Breast epithelium (tissue), 4 donors: ENCODE measurements at places on chromosomes 1 and 21. TPM values are rescaled to one million over a fixed set of nuclear protein-coding genes. Genes with fewer than 3 reads are reported as not detected.
A peak's percentile ranks its signal among the peaks of the same experiment; 100 is the strongest.

DNA sequence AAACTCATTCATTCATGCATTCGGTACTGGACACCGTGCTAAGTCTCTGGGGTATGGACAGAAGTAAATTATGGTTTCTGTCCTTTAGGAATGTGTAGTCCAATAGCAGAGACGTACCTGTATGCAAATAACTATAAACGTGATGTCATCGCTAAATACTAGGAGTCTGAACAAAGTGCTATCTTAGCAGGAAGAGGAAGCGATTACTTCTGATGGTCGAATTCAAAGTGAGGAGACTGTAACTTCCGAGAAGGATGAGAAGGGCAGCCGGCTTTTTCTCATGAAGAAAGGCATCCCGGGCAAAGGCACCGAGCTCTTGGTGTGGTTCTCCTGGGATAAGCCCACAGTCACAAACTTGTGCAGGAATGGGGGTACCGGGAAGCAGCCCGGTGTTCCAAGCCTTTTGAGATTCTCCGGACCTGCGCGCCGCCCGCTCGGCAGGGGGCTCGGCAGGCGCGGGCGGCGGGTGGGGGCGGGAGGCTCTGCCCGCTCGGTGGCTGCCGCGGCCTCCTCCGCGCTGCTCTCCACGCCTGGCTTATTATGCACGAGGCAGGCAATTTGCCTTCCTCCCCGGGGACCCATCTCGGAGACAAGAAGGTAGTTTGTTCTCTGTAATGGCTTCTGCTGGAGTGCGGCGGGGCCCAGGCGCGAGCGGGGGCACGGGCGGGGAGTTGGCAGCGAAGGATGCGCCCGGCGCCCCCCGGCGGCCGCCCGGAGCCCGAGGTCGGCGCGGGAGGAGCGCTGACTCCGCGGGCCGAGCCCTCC lies 67.5 kb upstream of the CD1D start:
- no peaks in the 10 kb centered on the region for H3K36me3 ChIP-seq
- H3K4me1 ChIP-seq: no peaks in the 10 kb centered on the region
- no peak overlapping the region for H3K27ac ChIP-seq
- peak overlapping the region; percentile 49 for H3K4me3 ChIP-seq

- no peaks in the 10 kb centered on the region for H3K4me1 ChIP-seq
- H3K36me3 ChIP-seq: peaks cover 8% of the 10 kb centered on the region
- no peaks in the 10 kb centered on the region for H3K27me3 ChIP-seq
- H3K4me3 ChIP-seq: no peak overlapping the region
These were observed 8.9 kb downstream of the MKNK1 start for GRCh38 chr1:46595127-46595526.

DNA sequence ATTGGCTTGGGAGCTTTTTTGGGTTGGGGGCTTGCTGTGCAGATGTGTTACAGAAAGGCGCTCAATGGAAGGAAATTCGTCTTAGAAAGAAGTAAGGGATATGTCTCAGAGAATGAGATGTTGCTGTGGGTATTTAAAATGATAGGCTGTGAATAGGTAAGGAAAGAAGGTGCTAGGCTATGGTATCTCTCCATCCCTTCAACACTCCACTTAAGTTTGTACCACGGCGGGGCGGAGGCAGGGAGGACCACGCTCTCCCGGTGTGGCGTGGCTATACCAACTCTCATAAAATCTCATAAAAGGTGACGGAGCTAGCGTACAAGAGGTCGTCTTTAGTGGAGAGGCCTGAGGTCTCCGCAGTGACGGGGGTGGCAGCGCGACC lies 305 bp upstream of the RPS6KC1 start:
- no peaks in the 10 kb centered on the region for H3K4me1 ChIP-seq
- no peaks in the 10 kb centered on the region for H3K36me3 ChIP-seq
- H3K4me3 ChIP-seq: peak overlapping the region; percentile 94
- no peak for DNase-seq
- H3K27ac ChIP-seq: peak overlapping the region; percentile 87

DNA sequence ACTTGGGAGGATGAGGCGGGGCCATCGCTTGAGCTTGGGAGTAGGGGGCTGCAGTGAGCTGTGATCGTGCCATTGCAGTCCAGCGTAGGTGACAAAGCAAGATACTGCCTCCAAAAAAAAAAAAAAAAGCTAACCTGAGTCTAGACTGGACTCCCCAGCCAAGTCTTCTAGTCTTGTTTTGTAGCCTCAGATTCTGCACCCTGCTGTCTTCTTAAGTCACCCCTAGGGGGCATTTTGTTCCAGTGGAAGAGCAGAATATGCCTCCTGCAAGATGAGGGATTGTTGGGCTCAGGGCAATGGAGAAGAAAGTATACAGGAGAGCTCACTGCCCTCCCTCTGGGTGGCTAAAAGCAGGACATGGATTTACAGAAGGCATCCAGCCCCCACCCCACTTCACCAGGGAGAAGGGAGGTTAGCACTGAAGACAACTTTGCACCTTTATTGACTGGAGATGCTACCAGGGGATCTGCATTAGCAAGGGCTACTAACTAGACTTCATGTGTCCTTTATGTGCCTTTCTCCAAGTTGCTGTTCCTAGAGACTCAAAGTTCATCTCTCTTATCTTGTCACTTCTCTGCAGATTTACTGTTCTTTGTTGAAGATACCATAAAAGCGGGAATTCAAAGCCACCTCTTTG lies 15.3 kb upstream of the RNF187 start:
- no peak for DNase-seq
- H3K4me3 ChIP-seq: no peak overlapping the region
- no peak overlapping the region for H3K27ac ChIP-seq
- no peaks in the 10 kb centered on the region for H3K27me3 ChIP-seq

DNA sequence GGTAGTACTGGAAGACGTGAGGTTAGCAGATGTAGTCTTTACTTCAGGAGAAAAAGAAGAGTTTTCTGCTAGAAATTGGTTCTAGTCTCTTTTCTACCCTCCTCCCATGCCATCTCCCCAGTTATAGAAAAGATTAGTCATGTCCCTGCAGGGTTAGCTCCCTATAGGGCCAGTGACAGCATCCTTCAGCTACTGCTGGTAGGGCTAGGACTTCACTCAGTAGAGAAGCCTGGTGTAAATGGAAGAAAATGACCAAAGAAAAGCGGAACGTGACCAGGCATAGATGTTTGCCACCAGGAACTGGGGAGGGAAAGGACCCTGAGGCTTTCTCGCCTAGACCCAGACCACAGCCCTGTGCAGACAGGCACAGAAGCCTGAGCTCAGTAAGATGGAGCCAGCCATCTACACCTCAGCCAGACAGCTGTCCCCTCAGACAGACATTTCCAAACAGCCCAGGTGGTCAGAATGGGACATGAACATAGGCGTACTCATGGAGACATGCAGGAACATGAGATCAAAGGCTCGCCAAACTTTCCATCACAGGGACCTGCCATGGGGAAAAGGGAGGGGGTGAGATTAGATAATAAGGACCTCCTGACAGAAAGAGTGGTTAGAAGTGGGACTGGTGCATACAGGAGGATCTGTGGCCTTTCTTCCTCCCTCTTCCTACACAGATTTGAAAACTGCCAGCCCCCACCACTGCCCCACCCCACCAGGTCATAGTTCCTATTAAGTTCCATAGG lies 23.5 kb upstream of the SLAMF9 start:
- H3K4me3 ChIP-seq: no peak overlapping the region
- no peaks in the 10 kb centered on the region for H3K36me3 ChIP-seq
- no peak overlapping the region for H3K27ac ChIP-seq

GRCh38 chr1:88980870-88981269 lies 11.6 kb downstream of the KYAT3 start:
- no peaks in the 10 kb centered on the region for H3K27me3 ChIP-seq
- no peak for DNase-seq

- H3K36me3 ChIP-seq: peaks cover 16% of the 10 kb centered on the region
- DNase-seq: no peak
- H3K27ac ChIP-seq: peak overlapping the region; percentile 49
- H3K4me3 ChIP-seq: no peak overlapping the region
- no peaks in the 10 kb centered on the region for H3K4me1 ChIP-seq
- H3K27me3 ChIP-seq: no peaks in the 10 kb centered on the region
These were observed 114.9 kb downstream of the VPS13D start for GRCh38 chr1:12344596-12345349.

DNA sequence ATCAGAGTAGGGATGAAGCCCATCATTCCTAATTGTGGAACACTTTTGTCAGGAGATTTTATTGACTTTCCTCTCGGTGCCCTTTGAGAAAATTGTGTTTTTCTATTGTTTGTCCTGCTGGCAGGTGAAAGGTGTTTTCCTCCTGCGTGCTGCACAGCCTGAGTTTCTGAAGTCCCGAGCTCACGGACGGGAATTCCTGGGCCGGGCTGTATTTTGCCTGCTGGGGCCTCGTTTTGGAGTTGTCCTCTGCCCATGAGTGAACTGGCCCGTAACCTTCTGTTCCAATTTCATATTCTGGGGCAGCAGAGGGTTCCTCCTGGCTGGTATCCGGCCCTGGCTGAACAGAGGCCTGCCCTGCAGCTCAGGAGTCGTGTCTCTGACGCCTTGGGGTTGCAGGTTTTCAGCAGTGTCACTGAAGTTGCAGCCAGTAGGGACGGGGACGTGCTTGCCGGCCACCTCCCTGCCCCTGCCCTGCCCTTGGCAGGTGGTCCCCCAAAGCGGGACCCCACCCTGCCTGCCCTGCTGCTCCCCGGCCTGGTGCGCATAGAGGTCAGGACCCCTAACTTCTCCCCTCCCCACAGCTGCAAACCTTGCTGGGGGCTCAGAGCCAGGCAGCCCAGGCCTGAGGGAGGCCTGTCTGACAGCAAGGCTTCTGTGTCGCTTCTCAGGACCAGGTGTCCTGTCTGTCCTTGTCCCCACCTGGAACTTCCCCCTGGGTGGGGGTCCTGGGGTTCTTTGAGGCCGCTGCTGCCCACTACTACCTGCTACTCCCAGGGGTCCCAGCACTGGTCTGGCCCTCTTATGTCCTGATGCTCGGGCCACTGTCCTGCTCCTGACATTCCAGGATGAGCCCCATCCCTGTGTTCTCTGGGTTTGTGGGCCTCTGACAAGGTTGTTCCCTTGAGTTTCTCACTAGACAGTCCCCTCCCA lies 49.0 kb downstream of the SLX9 start:
- no peaks in the 10 kb centered on the region for H3K27me3 ChIP-seq
- no peaks in the 10 kb centered on the region for H3K4me1 ChIP-seq
- no peak overlapping the region for H3K27ac ChIP-seq
- no peak for DNase-seq

GRCh38 chr1:47191940-47192457 lies 2.2 kb upstream of the PDZK1IP1 start:
- peak; percentile 16 for DNase-seq
- no peak overlapping the region for H3K4me3 ChIP-seq
- H3K27me3 ChIP-seq: no peaks in the 10 kb centered on the region
- no peaks in the 10 kb centered on the region for H3K36me3 ChIP-seq
- H3K27ac ChIP-seq: peak overlapping the region; percentile 36
- H3K4me1 ChIP-seq: peaks cover 7% of the 10 kb centered on the region

DNA sequence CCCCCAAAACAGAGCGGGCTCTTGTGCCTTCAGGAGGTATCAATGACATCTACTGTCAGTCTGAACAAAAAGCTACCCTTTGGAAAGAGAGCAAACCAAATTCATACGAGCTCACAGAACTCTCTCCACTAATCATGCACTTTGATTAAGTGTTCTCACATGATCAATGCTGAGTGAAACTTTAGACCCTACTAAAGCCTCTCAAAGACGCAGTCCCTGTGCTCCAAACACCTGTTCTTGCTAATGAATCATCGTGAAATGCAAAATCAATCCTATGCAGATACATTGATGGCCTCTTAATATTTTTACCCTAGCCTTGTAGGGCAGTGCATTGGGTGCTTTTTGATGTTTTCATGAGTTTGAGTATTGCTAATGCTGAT lies 113.4 kb downstream of the ZBTB18 start:
- H3K27ac ChIP-seq: no peak overlapping the region
- H3K4me3 ChIP-seq: no peak overlapping the region
- no peaks in the 10 kb centered on the region for H3K4me1 ChIP-seq
- no peaks in the 10 kb centered on the region for H3K36me3 ChIP-seq

- peaks cover 59% of the 10 kb centered on the region for H3K27me3 ChIP-seq
- DNase-seq: no peak
These were observed 7.7 kb upstream of the DMBX1 start for GRCh38 chr1:46481961-46482360.

- H3K27ac ChIP-seq: peak overlapping the region; percentile 88
- H3K4me3 ChIP-seq: peak overlapping the region; percentile 96
- no peak for DNase-seq
- no peaks in the 10 kb centered on the region for H3K36me3 ChIP-seq
- no peaks in the 10 kb centered on the region for H3K4me1 ChIP-seq
These were observed 299 bp downstream of the DIP2A start for GRCh38 chr21:46459024-46459355.

- DNase-seq: no peak
- H3K27me3 ChIP-seq: no peaks in the 10 kb centered on the region
- H3K27ac ChIP-seq: no peak overlapping the region
- H3K36me3 ChIP-seq: no peaks in the 10 kb centered on the region
These were observed 40.5 kb upstream of the SRP9 start for GRCh38 chr1:225737161-225737560.

DNA sequence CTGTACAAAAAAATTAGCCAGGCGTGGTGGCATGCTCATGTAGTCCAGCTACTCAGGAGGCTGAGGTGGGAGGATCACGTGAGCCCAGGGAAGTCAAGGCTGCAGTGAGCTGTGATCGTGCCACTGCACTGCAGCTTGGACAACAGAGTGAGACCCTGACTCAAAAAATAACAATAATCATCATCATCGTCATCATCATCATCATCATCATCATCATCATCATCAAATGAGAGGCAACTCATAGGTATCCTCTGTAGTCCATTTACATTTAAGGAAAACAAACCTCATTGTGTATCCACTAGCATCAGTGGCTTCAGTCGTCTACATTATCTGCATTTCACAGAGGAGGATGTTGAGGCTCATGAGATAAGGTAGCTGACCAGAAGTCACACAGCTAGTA lies 68.8 kb upstream of the SELENON start:
- H3K4me1 ChIP-seq: no peaks in the 10 kb centered on the region
- no peak overlapping the region for H3K4me3 ChIP-seq
- no peaks in the 10 kb centered on the region for H3K27me3 ChIP-seq
- DNase-seq: no peak
- H3K27ac ChIP-seq: no peak overlapping the region

DNA sequence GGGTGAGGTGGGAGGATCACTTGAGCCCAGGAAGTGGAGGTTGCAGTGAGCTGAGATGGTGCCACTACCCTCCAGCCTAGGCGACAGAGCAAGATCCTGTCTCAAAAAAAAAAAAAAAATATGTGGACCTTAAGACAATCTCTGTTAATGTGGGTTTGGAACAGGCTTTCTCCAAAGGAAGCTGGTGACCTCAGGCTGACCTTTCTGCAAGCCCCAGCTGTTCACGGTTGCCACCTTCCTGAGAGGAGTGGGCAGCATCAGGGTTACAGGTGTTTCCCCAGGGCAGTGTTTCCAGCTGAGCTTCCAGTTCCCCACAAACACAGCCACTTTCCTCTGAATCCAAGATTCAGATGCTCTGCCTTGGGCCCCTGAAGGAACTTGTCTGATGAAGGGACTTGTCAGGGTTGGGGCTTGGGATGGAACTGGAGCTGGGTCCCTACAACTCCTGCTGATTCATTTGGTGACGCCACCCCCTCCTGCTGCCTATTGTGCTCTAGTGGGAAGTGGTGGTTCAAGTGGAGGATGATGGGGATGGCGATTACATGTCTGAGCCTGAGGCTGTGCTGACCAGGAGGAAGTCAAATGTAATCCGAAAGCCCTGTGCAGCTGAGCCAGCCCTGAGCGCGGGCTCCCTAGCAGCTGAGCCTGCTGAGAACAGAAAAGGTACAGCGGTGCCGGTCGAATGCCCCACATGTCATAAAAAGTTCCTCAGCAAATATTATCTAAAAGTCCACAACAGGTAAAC lies 1.9 kb downstream of the ZBTB48 start:
- DNase-seq: no peak
- peaks cover 6% of the 10 kb centered on the region for H3K4me1 ChIP-seq
- no peaks in the 10 kb centered on the region for H3K36me3 ChIP-seq

The RNU5D-1 gene
- not detected for total RNA-seq

The STYXL2 gene
- total RNA-seq: not detected

The RHD gene
- not detected for total RNA-seq

The NEXN gene
- total RNA-seq: 18.4 TPM

The CHIT1 gene
- not detected for total RNA-seq

The NHLH1 gene
- total RNA-seq: not detected
